HepG2 (cell line): ENCODE measurements at places on chromosomes 16 and 17. TPM values are rescaled to one million over a fixed set of nuclear protein-coding genes. Genes with fewer than 3 reads are reported as not detected.

GRCh38 chr17:59366773-59367656 is 35.6 kb downstream of the YPEL2 start:
- DNase-seq: peak; percentile 98

- DNase-seq: no peak
Measured at GRCh38 chr17:69213059-69213813, 15.4 kb downstream of the ABCA10 start.

GRCh38 chr17:62807812-62808575 is at the start of gene MARCHF10:
TSS of gene MARCHF10 (minus strand) at chr17:62808314. CDS start at chr17:62801735, 6,579 bp downstream.
- DNase-seq: no peak

GRCh38 chr16:50121721-50122445 is 31.2 kb upstream of the TENT4B start:
- no peak for DNase-seq

DNA sequence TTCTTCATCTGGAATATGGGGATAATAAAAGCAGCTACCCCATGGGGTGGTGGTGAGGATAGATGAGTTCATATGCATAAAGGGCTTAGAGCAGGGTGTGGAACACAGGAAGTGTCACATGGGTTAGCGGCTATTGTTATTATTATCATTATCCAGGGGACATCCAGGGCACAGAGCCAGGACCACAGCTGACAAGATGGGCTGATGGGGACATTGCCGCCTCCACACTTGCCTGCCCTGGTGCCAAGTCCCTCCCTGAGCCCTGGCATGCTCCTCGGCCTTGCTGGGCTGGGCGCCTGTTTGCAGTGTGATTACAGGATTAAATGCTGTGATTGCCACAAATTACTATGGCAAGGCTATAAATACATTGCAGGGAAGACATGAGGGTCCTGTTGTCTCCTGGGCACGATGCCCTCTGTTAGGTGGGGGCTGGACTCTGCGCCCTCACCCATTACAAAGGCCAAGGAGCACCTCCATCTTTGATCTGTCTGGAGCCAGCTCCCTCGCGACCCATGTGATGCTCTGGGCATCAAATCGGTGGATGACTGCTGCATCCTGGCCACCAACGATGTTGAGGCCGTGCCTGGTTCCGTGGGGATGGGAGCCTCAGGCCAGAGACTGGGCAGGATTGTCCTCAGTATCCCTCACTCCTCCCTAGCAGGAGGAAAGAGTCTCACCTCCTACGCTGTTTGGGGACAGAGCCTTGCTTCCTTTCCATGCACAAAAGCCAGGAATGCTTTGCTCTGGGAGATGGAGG is 43.2 kb downstream of the PIMREG start:
- no peak for DNase-seq

DNA sequence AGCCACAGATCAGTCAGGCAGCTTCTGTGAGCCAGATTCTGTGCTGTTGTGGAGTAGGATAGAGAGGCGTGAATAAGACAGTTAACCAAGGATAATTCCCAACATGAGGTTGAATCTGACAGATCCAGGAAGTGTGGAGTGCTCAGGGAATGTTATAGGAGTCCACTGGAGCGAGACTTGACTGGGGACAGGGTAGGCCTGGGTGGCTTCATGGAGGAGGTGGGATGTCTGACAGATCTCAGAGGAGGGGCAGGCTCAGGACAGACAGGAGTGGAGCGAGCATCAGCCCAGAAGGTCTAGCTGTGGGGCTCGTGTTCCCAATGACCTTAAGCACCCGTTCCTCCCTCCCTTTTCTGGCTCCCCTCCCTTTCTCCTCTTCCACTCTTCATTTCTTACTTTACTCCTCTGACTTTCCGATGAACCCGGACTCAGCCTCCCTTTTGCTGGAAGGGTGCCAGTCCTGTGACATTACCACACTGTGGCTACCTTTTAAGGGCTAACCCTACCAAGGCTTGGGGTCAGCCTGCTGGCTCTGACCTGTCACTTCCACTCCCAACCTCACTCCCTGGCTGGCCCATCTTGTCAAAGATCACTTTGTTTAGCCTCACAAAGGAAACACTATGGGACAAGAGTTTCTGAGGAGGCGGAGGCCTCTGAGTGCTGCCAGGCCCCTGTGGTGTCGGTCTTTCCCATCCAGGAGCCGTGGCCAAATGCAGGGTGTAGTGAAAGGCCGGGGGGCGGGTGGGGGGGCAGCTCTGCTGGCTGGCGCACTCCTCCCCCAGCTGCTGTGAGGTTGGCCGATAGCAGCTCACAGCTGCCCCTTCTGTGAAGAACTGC is 28.5 kb upstream of the EFCAB13 start:
- peak; percentile 79 for DNase-seq

GRCh38 chr17:63464691-63465236 is 12.1 kb upstream of the ACE start:
- no peak for DNase-seq

DNA sequence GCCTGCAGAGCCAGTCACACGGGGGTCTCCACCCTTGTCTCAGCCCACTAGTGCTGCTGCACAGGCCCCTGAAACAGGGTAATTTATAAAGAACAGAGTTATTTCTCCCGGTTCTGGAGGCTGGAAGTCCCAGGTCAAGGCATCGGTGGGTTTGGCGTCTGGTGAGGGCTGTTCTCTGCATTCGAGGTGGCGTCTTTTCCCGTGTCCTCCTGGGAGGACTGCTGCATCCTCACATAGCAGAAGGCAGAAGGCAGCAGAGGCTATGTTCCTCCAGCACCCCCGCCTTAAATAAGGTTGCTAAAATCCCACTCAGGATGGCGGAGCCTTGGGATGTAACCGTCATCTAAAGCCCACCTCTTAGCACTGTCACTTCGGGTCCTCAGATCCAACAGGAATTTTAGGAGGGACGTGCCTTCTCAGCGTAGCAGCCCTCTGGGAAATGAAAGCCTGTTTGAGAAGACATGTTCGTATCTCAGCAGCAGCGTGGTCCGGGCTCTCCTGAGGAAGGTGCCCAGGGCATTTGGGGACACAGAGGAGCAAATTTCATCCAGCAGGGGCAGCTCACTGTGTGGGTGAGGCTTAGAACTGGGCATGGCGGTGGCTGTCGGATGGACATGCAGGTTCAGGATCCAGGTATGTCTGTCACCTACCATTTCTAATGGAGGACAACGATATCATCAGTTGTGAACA is 221.6 kb upstream of the CHMP6 start:
- no peak for DNase-seq

- DNase-seq: peak; percentile 39
Measured at GRCh38 chr17:11996722-11997146, 541 bp downstream of the ZNF18 start.

- DNase-seq: no peak
Measured at GRCh38 chr16:5216441-5217080, 119.0 kb upstream of the EEF2KMT start.

GRCh38 chr17:4631836-4632580 is 9.5 kb downstream of the ALOX15 start:
- DNase-seq: no peak

DNA sequence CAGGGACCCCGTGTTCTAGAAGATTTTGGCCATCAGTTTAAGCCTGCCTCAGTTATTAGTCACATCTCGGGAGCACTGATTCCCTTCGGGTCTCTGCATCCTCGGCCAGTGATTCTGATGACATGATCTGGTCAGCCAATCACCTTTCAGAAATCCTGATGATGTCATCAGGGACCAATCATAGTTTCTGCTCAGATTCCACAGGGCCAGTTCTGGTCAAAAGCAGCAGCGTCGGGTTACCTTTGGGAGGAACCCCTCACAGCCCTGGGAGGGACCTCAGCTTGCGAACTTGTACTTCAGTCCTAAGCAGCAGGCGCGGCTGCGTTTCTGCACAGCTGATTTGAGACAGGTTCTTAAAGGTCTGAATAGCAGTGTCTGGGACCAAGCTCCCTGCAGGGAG is 13.9 kb downstream of the KDM8 start:
- no peak for DNase-seq

- no peak for DNase-seq
Measured at GRCh38 chr17:60548990-60549389, 22.9 kb upstream of the APPBP2 start.

GRCh38 chr17:12395733-12396354 is 269.8 kb upstream of the MYOCD start:
- DNase-seq: peak; percentile 8

DNA sequence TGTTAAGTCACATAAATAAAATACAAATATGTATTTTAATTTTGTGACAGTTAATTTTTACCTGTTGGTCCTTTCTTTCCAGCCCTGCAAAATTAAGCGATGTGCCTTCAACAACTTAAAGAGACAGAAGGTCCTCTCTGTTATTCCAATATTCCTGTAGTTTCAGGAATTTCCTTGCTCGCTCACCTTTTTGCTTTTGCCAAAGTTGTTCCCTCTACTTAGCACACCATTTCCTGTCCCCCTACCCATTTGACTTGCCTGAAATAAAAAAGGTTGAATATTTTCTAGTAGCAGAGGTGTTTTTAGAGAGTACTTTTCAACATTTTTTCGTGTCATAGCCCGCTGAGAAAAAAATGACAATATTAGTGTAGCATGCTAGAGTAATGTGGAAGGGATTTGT is 556 bp upstream of the MYH2 start:
- no peak for DNase-seq

GRCh38 chr17:79114458-79115301 is 40.1 kb downstream of the ENGASE start:
- no peak for DNase-seq

GRCh38 chr17:51820252-51820651 is 338.3 kb downstream of the CA10 start:
- DNase-seq: no peak

- DNase-seq: no peak
Measured at GRCh38 chr17:59074494-59074893, 32.2 kb downstream of the TRIM37 start.

- no peak for DNase-seq
Measured at GRCh38 chr17:82235056-82235774, 6.4 kb downstream of the SLC16A3 start.

GRCh38 chr16:81720973-81721906 is 57.9 kb upstream of the PLCG2 start:
- DNase-seq: no peak

DNA sequence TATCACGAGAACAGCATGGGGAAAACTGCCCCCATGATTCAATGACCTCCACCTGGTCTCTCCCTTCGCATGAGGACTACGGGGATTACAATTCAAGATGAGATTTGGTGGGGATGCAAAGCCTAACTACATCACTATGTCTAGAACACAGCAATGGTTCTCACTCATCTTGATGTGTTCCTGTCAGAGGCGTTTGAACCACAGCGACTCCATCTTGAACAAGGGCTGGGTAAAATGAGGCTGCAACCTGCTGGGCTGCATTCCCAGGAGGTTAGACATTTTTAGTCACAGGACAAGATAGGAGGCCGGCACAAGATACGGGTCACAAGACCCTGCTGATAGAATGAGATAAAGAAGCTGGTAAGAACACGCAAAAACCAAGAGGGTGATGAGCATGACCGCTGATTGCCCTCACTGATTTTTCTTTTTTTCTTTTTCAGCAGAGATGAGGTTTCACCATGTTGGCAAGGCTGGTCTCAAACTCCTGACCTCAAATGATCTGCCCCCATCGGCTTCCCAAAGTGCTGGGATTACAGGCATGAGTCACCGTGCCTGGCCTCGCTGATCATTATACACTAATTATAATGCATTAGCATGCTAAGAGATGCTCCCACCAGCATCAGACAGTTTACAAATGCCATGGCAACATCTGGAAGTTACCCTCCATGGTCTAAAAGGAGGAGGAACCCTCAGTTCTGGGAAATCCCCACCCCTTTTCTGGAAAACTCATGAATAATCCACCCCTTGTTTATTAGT is 3.0 kb upstream of the PPY start:
- no peak for DNase-seq

GRCh38 chr17:38982858-38983746 is 15.9 kb upstream of the FBXO47 start:
- DNase-seq: peak; percentile 69

- DNase-seq: no peak
Measured at GRCh38 chr16:88796278-88796677, 7.3 kb upstream of the CDT1 start.

The CCL1 gene
- not detected in 2 replicates for polyA plus RNA-seq

The VMO1 gene
- 0.13 TPM in 1 of 2 replicates, not detected in the other for polyA plus RNA-seq

The ST6GALNAC1 gene
- not detected in 2 replicates for polyA plus RNA-seq

The PPL gene
- polyA plus RNA-seq: 5.7 and 7.5 TPM in 2 replicates

The SGCA gene
- not detected in 2 replicates for polyA plus RNA-seq

The CD300H gene
- not detected in 2 replicates for polyA plus RNA-seq

The ADAP2 gene
- polyA plus RNA-seq: 0.39 and 0.70 TPM in 2 replicates

The CPNE7 gene
- polyA plus RNA-seq: 0.59 and 2.1 TPM in 2 replicates
